ENCODE measurements at places on chromosomes 3 and 15. TPM values are rescaled to one million over a fixed set of nuclear protein-coding genes. Genes with fewer than 3 reads are reported as not detected.

- H3K27ac ChIP-seq: no peak overlapping the region
- no peaks in the 10 kb centered on the region for H3K4me1 ChIP-seq
- DNase-seq: no peak
- H3K36me3 ChIP-seq: no peaks in the 10 kb centered on the region
Observed at GRCh38 chr15:59558851-59559250, 52.7 kb upstream of the GCNT3 start.

GRCh38 chr3:16433701-16434151, 79.8 kb downstream of the RFTN1 start:
- no peak overlapping the region for H3K27ac ChIP-seq
- no peaks in the 10 kb centered on the region for H3K27me3 ChIP-seq
- peaks cover 33% of the 10 kb centered on the region for H3K36me3 ChIP-seq
- H3K4me3 ChIP-seq: no peak overlapping the region

The PLD1 gene
- total RNA-seq: 59.5 TPM

The EFHB gene
- total RNA-seq: 0.58 TPM

DNA sequence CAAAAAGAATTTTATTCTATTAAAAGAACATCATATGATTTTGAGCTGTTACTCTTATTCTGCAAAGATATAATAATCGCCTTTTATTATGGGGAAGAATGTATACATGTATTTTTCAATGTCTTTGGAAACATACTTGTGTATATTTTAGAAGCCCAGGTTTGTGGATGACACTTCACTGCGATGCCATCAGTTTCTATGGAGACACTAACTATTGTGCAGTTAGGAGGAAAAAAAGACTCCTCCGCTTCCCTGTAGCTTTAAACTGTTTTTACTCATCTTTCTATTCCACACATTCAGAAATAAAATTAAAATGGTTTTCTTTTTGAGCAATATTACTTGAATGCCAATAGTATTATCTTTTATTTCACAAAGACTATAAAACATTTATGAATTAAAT, 305.0 kb downstream of the NLGN1 start:
- no peak overlapping the region for H3K27ac ChIP-seq
- no peaks in the 10 kb centered on the region for H3K27me3 ChIP-seq
- no peaks in the 10 kb centered on the region for H3K4me1 ChIP-seq
- no peaks in the 10 kb centered on the region for H3K36me3 ChIP-seq

The FSTL1 gene
- total RNA-seq: 243 TPM

- peaks cover 6% of the 10 kb centered on the region for H3K4me1 ChIP-seq
- no peaks in the 10 kb centered on the region for H3K36me3 ChIP-seq
- no peak overlapping the region for H3K27ac ChIP-seq
Observed at GRCh38 chr3:143090486-143090885, 29.1 kb upstream of the CHST2 start.

All from left ventricle myocardium inferior (tissue), 1 donor.